ENCODE measurements at places on chromosomes 1 and 21.

- DNase-seq = no peak
Observed at GRCh38 chr1:98661544-98662355, at the start of gene SNX7. Gene SNX7, plus strand, starts transcription at chr1:98661721. Its CDS starts 11 bp downstream, at chr1:98661732.

DNA sequence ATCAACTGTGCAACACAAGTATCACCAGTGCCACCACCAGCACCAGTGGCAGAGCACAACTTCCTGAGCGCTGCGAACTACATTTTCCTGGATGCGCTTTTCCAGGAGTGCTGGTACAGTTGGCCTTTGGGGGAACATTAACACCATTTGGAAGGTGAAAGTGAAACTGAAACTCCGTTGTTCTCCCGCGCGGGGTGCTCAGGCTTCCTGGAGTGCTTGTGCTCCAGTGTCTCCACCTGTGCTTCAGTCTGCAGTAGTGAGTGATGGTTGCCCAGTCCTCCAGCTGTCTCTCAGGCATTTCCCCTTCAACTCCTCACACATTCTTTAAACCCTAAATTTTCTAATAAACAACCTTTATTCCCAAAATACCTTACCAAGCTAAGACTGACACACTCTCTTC, 187.8 kb downstream of the LRRIQ3 start:
- DNase-seq = no peak

- DNase-seq = no peak
Observed at GRCh38 chr1:16718908-16719533, 21.3 kb upstream of the RNU1-4 start.

DNA sequence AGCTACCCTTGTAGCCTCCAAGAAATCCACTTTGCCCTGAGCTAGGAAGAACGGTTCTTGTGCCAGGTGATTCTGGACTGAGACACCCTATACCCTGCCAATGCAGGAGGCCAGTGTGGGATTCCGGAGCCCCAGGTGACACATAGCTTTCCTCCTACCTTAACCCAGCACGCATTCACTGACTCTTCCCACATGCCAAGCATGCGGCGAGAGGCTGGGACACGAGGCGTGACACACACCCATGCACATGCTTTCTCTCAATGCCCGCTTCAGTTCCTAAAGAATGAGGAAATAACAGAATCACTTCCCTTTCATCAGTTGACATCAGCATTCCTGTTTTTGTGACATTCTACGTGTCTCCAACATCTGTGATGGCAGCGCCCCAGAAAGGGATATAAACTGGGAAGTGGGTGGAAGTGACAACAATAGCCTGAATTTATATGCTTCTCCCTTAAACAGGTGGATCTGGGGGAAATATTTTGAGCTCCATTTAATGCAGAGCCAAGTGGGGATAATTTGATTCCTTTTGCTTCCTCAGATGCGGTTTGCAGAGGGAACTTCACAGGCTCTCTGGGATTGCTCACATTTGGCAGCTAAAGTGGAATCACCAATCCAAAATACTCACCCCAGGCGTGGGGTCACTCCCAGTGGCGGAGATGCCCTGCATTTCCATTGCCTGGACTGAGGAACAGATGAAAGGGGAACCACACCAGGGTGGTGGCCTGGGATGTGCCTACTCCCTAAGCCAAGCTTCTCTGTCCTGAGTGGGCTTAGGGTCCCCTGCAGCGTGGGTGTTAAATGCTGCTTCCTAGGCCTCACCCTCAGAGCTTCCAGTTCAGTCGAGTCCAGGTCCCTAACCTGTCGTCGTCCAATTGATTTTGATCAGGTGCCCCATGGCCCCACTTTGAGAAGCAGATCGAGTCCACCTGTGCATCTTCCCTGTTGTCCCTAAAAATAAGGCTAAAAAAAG, 445.1 kb downstream of the SIPA1L2 start:
- no peak for DNase-seq

DNA sequence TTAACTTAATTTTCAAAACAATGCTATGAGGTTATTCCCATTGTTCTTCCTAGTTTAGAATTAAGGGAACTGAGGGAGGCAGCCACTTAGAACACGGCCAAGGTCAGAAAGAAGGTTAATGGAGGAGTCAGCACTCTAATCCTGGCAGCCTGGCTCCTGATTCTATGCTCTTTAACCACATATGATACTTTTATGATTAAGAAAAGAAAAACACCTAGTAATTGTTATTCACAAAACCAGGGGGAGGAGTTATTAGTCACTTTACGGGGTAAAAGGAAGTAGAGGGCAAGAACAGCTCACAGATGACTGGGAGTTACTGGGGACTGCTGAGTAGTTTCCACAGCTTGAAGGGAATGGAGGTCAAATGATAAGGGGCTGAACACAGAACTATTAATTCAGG, 38.6 kb downstream of the GADD45A start:
- DNase-seq = no peak

- peak; percentile 53 for DNase-seq
Observed at GRCh38 chr1:8987881-8988617, 38.2 kb downstream of the SLC2A7 start.

DNA sequence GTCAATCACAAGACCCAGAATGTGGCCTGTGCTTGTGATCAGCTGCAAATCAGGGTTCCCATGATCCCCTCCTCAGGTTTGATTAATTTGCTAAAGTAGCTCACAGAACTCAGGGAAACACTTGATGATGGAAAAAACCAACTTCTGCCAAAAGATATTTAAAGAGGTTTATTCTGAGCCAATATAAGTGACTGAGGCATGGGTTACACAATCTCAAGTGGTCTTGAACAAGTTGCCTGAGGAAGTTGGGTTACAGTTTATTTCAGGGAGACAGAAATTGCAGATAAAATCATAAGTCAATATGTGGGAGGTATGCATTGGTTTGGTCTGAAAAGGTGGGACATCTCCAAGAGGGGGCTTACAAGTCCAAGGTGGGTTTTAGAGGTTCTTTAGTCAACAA, 243.1 kb downstream of the S1PR1 start:
- no peak for DNase-seq

- DNase-seq = no peak
Observed at GRCh38 chr21:26918323-26919079, 48.4 kb downstream of the ADAMTS5 start.

DNA sequence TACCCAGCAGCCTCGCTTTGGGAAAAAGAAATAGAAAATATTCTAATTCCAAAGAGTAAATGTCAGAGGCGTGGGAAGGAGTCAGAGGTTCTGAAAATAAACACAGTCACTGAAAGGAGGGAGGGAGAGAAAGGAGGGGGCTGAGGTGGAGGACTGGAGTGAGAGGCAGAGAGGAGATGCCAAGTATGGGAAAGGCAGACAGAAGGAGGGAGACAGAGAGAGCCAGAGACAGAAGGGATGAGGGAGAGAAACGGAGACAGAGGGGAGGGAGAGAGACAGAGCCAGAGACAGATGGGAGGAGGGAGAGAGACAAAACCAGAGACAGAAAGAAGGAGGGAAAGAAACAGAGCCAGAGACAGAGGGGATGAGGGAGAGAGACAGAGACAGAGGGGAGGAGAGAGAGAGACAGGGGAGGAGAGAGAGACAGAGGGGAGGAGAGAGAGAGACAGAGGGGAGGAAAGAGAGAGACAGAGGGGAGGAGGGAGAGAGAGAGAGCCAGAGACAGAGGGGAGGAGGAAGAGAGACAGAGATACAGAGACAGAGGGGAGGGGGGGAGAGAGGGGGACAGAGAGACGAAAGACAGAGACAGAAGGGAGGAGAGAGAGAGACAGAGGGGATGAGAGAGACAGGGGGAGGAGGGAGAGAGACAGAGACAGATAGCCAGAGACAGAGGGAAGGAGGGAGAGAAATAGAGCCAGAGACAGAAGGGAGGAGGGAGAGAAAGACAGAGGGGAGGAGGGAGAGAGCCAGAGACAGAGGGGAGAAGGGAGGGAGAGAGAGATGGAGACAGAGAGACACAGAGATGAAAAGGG, 525.5 kb downstream of the MATN1 start:
- no peak for DNase-seq

DNA sequence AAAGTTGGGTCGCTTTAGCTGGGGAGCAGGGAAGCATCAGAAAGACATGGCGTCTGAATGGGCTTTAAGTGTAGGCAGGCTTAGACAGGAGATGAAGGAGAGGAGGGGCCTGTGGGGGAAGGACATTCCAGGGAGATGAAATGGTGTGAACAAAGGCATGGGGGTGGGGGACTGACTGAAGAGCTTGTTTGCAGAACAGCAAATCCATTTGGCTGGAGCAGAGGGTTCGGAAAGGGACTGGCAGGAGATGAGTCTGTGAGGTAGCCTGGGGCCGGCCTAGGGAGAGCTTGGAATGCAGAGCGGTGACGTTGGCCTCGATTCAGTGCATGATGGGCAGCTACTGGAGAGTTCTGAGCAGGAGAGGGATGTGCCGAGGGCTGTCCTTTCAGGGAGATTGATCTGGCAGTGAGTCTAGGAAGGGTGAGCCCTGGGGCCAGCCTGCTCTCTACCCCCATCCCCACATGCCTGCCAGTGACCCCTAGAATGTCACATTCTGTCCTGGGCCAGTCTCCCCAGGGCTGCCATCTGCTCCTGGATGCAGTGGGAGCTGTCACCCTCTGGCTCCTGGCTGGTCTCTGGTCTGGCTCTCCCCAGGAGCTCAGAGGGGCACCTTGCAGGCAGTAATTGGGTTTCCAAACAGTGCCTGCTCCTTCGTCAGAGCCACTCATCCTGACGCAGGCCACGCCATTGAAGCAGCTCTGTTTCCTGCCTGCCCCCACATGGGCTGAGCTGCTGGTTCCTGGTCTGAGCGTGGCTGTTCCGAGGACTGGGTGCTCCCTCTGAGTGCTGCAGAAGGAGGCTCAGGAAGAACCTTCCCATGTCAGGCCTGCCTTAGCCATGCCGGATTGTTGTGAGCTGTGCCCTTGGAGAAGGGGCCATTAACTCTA, 22.3 kb upstream of the TMEM222 start:
- no peak for DNase-seq

DNA sequence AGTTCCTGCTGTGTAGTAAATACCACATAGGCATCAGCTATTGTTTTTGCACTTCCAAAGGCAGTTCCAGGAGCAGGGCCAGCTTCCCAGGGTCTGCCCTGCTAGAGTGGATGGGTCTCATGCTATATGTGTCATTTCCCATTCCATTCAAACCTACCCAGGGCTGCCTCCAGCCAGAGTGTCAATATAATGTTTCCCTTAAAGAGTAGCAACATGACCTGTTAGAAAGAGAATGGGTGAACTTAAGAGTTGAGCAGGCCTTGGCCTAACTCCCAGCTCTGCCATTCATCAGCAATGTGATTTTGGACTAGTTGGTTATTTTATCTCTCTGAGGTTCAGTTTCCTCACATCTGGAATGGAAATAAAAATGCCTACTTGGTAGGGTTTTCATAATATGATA, 44.9 kb downstream of the RAB3B start:
- DNase-seq = no peak

- peak; percentile 95 for DNase-seq
Observed at GRCh38 chr1:159077120-159077961, 775 bp upstream of the AIM2 start.

GRCh38 chr21:19529031-19529430, 1125.4 kb upstream of the TMPRSS15 start:
- DNase-seq = no peak

GRCh38 chr21:34336756-34337391, 26.9 kb upstream of the KCNE2 start:
- no peak for DNase-seq

GRCh38 chr1:1110561-1110971, 5.3 kb downstream of the C1orf159 start:
- DNase-seq = no peak

DNA sequence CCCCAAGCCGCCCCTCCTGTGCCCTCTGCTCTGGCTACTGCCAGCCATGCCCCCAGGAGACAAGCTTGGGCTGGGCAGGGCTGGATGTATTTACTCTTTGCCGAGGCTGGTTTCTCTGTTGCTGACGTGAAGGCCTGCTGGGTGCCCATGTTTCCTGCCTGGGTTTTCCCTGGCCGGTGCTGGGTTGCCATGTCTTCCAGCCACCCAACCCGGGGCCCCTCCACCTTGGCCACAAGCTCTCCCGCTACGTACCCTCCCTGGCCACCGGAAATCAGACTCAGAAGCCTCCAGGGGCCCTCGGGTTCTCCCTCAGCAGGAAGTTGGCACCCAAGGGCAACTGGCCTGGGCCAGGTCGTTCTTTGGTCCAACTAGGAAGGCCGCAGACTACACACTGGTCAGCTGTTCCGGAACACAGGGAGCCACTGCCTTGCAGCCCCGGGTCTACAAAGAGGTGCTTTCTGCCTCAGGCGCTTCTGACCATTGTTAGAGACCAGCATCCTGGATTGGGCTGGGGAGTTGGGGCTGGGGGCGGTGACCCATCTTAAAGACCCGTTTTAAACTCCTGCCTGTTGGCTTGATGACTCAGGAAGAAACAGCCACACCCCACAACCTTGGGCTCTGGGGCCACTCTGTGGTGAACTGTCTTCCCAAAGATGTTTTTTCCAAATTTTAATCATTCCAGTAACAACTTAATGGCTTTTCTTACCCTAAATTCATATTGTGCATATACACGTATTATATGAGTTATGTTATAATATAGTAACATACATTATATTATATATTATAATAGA, 71.2 kb upstream of the RUNX3 start:
- DNase-seq = no peak

DNA sequence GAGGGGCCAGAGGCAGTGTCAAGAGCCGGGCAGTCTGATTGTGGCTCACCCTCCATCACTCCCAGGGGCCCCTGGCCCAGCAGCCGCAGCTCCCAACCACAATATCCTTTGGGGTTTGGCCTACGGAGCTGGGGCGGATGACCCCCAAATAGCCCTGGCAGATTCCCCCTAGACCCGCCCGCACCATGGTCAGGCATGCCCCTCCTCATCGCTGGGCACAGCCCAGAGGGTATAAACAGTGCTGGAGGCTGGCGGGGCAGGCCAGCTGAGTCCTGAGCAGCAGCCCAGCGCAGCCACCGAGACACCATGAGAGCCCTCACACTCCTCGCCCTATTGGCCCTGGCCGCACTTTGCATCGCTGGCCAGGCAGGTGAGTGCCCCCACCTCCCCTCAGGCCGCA, at the start of gene BGLAP:
Gene BGLAP, plus strand, starts transcription at position 259 of the 400 bp plus-strand sequence. Its CDS starts 48 bp downstream, at position 307.
- DNase-seq = no peak

DNA sequence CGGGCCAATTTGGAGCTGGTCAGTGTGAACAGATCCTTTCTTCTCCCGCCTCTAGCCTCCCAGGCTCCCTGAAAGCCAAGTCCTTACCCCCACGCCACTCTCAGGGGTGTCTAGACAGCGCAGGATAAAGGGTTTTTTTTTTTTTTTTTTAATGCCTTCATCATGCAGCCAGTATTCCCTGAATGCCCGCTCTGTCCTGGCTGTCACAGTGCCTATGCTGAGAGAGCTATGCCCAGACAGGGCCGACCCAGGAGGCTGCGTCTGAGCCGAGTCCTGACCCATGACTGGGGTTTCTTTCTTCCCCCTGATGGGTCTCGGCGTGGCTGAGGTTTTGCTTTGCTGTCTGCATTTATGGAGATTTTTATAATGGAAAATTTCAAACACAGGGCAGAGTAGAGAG, 18.3 kb downstream of the SPSB1 start:
- no peak for DNase-seq

All from stimulated activated CD4-positive, alpha-beta T cell treated with anti-CD3 and anti-CD28 coated beads, Interleukin-15, amount 100 ng/mL, for 1 hour (primary cell).